Aorta (tissue), 5 donors: ENCODE measurements at places on chromosomes 5 and 9. TPM values are rescaled to one million over a fixed set of nuclear protein-coding genes. Genes with fewer than 3 reads are reported as not detected.
A peak's percentile ranks its signal among the peaks of the same experiment; 100 is the strongest.

The INSYN2B gene
- 0.10 TPM for total RNA-seq

The GFI1B gene
- not detected for total RNA-seq

The SLCO6A1 gene
- not detected for total RNA-seq

The PCDHGB6 gene
- 9.5 TPM for total RNA-seq

The F12 gene
- total RNA-seq: 0.33 TPM

The ZNF618 gene
- 17.3 TPM for total RNA-seq

The PCDHGB4 gene
- total RNA-seq: 10.1 TPM

The HMMR gene
- total RNA-seq: not detected

GRCh38 chr9:10232352-10232930 is 380.4 kb downstream of the PTPRD start:
- no peaks in the 10 kb centered on the region for H3K27me3 ChIP-seq
- DNase-seq: no peak
- H3K27ac ChIP-seq: no peak overlapping the region
- no peaks in the 10 kb centered on the region for H3K36me3 ChIP-seq
- H3K4me1 ChIP-seq: no peaks in the 10 kb centered on the region

DNA sequence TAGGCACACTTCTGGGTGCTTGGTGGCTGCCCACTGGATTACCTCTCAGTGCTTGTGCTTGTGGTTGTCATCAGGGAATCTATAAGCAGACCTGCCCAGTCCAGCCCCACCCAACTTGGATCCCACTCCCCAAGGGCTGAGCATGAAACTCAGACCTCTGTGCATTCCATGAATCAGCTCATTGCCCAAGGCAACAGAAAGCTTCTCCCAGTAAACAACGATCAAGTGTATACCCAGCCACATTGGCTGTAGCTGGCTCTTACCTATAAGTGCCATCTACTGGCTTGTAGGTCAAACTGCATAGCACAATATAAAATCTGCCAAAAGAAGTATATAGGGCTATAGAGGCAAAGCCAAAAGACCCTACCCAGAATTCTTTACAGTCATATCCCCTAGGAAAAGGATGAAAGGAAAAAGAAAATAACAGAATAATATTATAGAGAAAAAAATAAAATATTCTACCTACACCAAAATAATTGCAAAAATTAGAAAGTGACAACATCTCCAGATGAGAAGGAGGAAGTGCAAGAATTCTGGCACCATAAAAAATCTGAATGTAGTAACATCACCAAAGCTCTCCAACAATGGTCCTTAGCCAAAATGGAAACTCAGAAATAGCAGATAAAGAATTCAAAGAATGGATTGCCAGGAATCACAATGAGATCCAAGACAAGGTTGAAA is 321.0 kb upstream of the TRPC7 start:
- no peak for DNase-seq
- H3K27ac ChIP-seq: no peak overlapping the region
- no peaks in the 10 kb centered on the region for H3K36me3 ChIP-seq
- no peaks in the 10 kb centered on the region for H3K4me1 ChIP-seq
- no peaks in the 10 kb centered on the region for H3K27me3 ChIP-seq
- H3K4me3 ChIP-seq: no peak overlapping the region

GRCh38 chr9:133477992-133478850 is 678 bp downstream of the SLC2A6 start:
- DNase-seq: no peak
- no peak overlapping the region for H3K4me3 ChIP-seq
- H3K27me3 ChIP-seq: no peaks in the 10 kb centered on the region
- no peaks in the 10 kb centered on the region for H3K36me3 ChIP-seq
- no peak overlapping the region for H3K27ac ChIP-seq

DNA sequence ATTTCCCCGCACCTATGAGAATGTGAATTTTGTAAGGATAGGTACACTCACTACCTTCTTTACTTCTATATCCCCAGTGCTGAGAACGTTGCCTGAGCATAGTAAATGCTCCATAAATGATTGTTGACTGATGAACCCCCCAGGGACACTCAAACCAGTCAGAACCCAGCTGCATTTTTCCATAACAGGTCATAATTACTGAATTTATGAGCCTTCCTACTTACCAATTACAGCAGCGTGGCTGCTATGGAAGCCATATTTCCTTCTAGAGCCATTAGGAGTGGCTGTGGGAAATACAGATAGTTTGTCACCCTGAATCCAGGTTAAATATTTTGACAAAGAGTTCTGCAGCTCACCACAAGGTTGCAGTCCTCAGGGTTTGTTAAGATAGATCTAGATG is 135.0 kb downstream of the TAF11L14 start:
- H3K4me3 ChIP-seq: no peak overlapping the region
- no peaks in the 10 kb centered on the region for H3K27me3 ChIP-seq
- no peaks in the 10 kb centered on the region for H3K4me1 ChIP-seq
- H3K36me3 ChIP-seq: no peaks in the 10 kb centered on the region
- H3K27ac ChIP-seq: no peak overlapping the region
- no peak for DNase-seq

- H3K36me3 ChIP-seq: no peaks in the 10 kb centered on the region
- H3K4me1 ChIP-seq: no peaks in the 10 kb centered on the region
- H3K27me3 ChIP-seq: no peaks in the 10 kb centered on the region
- DNase-seq: no peak
- H3K27ac ChIP-seq: no peak overlapping the region
- no peak overlapping the region for H3K4me3 ChIP-seq
Observed at GRCh38 chr9:86054695-86055094, 44.7 kb downstream of the GOLM1 start.

DNA sequence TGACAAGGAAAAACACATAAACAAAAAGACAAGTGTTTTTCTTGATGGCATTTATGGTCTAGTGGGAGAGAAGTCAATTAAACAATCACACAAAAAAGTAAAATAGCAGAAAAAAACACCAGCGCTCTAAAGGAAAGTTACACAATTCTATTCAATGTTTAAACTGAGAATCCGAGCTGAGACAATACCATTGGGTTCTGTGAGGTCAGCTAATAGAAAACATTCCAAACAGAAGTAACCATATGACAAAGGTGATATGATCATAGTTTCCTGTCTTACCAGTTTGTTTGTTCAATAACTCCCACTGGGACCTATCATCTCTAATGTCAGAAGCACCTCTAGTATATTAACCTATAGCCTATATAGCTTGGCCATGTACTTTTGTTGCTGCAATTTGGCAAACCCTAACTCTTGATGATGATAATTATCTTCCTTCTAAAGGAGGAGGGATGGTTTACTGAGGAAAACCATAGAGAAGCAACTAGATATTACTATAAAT is 1030.0 kb downstream of the CDH12 start:
- no peaks in the 10 kb centered on the region for H3K36me3 ChIP-seq
- no peaks in the 10 kb centered on the region for H3K27me3 ChIP-seq
- no peak for DNase-seq
- no peaks in the 10 kb centered on the region for H3K4me1 ChIP-seq

DNA sequence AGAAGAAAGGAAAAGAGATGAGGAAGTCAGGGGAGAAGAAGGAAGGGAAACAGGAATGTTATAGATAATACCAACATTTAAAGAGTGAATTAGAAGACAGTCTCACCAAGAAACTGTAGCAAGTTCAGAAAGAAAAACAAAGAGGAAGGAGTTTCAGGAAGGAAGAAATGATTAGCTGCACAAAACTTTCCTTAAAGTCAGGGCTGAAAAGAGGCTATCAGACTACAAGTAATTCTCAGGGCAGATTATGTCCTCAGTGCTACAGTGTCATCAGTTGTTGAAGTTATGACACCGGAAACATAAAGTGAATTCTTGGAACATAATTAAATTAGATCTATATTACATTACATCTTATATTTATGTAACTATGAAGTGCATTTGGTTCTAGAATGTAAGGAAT is 226.9 kb downstream of the ARRDC3 start:
- DNase-seq: no peak
- H3K4me3 ChIP-seq: no peak overlapping the region
- no peak overlapping the region for H3K27ac ChIP-seq
- no peaks in the 10 kb centered on the region for H3K4me1 ChIP-seq
- H3K27me3 ChIP-seq: no peaks in the 10 kb centered on the region

- peak overlapping the region; percentile 93 for H3K4me3 ChIP-seq
- H3K27me3 ChIP-seq: no peaks in the 10 kb centered on the region
- no peak overlapping the region for H3K27ac ChIP-seq
- DNase-seq: peak; percentile 84
- no peaks in the 10 kb centered on the region for H3K36me3 ChIP-seq
Observed at GRCh38 chr9:132769906-132770769, 99.9 kb downstream of the GTF3C4 start.

DNA sequence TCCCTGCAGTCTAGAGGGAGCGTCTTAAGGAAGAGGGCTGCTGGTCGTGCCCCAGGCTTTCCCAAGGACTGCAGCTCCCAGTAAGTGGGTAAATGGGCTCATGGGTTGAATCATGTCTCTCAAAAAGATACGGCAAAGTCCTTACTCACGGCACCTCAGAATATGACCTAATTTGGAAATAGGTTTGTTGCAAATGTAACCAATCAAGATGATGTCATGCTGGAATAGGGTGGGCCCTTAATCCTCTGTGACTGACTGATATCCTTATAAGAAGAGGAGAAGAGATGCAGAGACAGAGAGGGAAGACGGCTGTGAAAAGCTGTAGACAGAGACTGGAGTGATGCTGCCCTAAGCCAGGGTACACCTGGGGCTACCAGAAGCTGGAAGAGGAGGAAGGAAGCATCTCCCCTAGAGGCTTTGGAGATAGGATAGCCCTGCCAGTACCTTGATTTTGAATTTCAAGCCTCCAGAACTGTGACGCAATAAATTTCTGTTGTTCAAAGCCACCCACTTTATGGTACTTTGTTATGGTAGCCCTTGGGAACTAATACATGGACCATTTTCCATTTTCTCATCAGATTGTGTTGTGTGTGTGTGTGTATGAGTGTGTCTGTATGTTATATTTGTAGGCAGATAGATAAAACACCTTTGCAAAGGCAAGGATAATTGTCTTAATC is 15.0 kb downstream of the GALNT10 start:
- no peak for DNase-seq
- no peak overlapping the region for H3K27ac ChIP-seq
- no peak overlapping the region for H3K4me3 ChIP-seq
- H3K27me3 ChIP-seq: no peaks in the 10 kb centered on the region
- no peaks in the 10 kb centered on the region for H3K36me3 ChIP-seq
- H3K4me1 ChIP-seq: no peaks in the 10 kb centered on the region

DNA sequence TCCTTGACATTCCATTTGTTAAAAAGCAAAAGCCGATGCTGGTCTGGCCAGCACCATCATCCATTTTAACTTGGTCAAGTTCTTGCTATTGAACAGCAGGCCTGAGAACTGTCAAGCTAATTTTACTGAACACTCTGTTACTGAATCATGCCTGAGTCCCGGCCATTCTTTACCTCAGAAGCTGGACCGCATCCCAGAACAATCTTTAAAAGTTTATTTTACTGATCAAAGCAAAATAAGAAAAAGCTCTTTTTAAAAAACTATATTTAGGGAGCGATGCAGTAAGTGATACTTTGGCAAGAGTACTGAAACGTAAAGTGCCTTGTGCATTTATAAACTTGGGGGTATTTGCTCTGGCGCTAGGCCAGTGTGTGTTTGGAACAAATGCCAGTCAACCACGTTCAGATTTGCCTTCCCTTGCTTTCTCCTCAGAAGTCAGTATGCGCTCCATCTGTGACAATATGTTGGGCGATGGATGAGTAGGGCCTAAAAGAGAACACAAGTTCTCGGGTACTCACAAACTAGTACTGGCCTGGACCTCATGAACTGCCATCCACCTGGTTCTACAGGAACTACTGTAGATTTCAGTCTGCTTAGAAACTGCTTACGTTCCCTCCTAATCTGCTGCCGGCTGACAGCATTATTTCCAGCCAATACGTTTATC is 161.9 kb downstream of the MAPKAP1 start:
- H3K4me3 ChIP-seq: no peak overlapping the region
- H3K36me3 ChIP-seq: no peaks in the 10 kb centered on the region
- DNase-seq: peak; percentile 67
- peaks cover 15% of the 10 kb centered on the region for H3K4me1 ChIP-seq
- H3K27ac ChIP-seq: peak overlapping the region; percentile 64

GRCh38 chr9:137444106-137444790 is 3.1 kb upstream of the ENTPD8 start:
- DNase-seq: no peak
- H3K36me3 ChIP-seq: no peaks in the 10 kb centered on the region
- H3K27me3 ChIP-seq: no peaks in the 10 kb centered on the region
- no peaks in the 10 kb centered on the region for H3K4me1 ChIP-seq

DNA sequence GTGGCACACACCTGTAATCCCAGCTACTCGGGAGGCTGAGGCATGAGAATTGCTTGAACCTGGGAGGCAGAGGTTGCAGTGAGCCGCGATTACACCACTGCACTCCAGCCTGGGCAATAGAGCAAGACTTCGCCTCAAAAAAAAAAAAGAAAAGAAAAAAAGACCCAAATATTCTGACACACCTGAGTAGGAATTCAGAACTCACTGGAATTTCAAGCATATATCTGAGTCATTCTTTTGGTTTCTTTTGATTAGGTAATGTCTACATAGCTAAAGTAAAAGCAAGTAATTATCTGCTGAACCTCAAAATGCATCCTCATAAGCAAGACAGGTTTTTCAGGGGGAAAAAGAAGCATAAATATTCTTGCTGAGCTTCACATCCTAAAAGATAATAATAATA is 35.9 kb downstream of the ANKRD31 start:
- H3K36me3 ChIP-seq: no peaks in the 10 kb centered on the region
- no peak overlapping the region for H3K27ac ChIP-seq

- DNase-seq: no peak
- no peak overlapping the region for H3K4me3 ChIP-seq
- H3K27ac ChIP-seq: no peak overlapping the region
- no peaks in the 10 kb centered on the region for H3K27me3 ChIP-seq
- no peaks in the 10 kb centered on the region for H3K36me3 ChIP-seq
Observed at GRCh38 chr5:53073348-53073747, 36.2 kb downstream of the MOCS2 start.

DNA sequence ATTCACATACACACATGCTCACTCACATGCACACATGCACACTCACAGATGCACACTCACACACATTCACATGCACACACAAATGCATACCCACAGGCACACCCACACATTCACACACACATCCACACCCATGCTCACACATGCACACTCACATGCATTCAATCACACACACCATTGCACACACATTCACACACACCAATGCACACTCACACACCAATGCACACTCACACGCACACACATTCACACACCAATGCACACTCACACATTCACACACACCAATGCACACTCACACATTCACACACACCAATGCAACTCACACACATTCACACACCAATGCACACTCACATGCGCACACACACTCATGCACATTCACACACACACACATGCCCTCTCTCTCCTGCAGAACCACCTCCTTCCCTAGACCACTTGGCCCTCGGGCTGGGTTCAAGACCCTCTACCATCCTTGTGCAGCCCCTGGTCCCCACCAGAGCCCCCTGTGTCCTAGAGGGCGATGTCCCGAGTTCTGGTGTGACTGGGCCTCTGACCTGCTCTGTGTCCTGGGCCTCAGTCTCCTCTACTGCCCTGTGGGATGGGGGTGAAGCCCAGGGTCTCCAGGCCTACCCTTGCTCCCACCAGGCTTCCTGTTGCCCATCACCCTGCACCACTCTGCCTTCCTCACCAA is 139.0 kb downstream of the OLFM1 start:
- no peaks in the 10 kb centered on the region for H3K36me3 ChIP-seq
- H3K27me3 ChIP-seq: no peaks in the 10 kb centered on the region
- H3K27ac ChIP-seq: no peak overlapping the region
- peak; percentile 27 for DNase-seq
- no peaks in the 10 kb centered on the region for H3K4me1 ChIP-seq
